ENCODE measurements at places on chromosomes 16 and 17.

DNA sequence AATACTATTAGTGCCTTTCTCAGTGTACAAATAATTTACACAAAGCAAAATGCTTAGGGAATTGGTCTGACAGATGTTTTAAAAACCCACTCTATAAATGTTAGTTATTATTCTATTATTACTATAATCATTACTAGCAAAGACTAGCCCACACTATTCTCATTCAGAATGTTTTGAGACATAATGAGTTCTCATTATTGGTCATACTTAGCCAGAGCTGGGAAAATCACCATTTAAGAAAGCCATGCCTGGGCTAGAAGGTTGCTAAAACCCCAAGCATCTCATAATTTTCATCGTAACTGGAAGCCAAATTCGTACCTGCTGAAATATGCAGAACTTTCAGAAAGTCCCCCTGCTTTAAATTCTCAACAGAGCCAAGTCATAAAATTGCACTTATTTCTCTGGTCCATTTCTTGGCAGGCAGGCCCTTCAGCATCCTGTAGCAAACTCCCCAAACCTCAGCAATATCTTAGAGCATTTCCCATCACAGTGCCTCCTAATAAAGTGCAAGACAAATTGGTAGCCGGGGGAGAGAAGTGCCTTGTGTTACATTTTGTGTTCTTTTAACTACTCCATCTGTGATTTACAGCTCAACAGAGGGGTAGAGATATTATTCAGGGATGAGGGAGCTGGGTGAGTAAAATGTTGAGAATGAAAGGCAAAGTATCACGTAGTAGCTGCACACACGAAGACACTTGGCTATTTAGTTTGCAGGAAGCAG, 79.8 kb upstream of the ADAMTS18 start:
- DNase-seq, result no peak

DNA sequence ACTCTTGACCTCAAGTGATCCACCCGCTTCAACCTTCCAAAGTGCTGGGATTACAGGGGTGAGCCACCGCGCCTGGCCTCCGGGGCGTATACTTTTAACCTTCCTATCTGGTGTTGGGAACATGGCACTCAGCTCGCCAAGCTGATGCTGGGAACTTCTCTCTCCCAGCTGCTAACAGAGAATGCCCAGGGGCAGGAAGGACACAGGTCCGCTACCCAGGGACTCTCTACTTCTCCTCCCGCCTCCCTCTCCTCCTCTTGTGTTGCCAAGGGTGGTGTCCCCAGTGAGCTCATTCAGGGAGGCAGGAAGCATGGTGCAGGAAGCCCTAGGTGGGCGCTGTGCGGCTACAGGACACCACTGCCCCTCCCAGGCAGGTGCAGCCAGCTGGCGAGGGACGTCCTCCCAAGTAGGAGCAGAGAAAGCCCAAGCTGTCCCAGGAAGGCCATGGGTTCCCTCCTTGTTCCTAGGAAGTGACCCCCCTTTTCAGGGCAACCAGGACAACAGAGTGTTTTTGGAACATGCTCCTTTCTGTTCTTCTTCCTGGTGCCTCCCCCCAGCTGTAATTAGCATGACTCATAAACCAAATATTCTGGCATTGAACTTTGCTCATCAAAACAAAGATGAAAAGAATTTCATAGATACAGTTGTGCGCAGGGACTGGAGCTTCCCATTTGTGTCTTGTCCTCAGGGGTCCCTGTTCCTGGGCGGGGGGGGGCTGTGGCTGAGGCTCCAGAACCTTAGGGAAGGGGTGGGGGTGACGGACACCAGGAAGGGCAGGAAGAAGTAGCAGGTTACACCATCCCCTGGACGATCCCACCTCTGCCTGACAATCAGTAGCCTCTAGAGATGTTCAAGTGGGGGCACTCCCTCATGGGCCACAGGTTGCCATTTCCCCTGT, 2.7 kb downstream of the C1QTNF1 start:
- peak; percentile 42 for DNase-seq

DNA sequence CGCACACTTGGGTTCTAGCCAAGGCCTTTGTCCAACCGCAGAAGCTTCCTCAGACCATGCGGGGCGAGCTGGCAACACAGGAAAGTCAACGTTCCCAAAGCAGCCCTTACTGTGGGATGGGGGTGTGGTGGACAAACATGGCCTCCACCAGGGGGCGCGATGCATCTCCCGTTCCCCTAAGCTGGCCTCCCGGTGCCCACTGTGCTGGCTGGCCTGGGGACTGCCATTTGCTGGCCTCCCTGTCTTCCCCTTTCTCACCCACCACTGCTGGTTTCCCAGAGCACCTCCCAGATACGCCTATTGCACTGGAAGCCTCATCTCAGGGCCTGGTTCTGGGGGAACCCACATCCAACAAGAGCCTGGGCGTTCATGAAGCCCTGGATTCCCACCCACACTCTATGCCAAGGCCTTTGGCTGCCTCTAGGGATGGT, 145.3 kb downstream of the IRF8 start:
- peak; percentile 64 for DNase-seq

GRCh38 chr17:38705803-38706504, 881 bp downstream of the MLLT6 start:
- peak; percentile 88 for DNase-seq

- no peak for DNase-seq
These were observed 44.6 kb upstream of the ZNF750 start for GRCh38 chr17:82884341-82884969.

- DNase-seq, result no peak
These were observed 4.0 kb downstream of the MYH3 start for GRCh38 chr17:10652984-10653659.

DNA sequence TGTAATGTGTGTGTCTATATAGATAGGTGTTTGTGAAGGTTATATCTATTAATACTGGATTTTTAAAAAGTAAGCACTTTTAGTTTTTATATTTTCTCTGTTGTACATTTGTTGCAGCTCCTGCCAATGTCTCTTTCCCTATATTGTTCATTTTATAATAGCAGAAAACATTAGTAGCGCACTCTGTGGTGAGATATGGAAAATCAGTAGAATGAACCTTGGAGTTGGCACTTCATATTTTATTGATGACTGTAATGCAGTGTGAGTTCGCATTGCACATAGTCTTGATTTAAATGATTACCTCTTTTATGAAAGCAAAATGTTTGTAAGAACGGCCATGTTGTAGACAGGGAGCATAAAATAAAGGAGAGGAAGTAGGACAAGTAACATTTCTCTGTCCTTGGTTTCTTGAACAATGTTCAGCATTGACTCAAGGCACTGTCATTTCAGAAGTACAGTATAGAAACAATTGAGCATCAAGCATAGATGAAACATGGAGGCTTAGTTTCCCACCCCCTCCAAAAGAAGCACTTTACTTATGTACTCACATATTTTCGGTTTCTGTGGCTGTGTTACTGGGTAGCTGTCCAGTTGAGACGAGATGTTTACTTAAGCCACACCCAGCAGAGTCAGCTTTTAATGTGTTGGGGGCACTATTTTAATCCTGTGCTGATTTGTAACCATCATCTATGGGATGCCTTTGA, 74.0 kb downstream of the TANC2 start:
- no peak for DNase-seq

DNA sequence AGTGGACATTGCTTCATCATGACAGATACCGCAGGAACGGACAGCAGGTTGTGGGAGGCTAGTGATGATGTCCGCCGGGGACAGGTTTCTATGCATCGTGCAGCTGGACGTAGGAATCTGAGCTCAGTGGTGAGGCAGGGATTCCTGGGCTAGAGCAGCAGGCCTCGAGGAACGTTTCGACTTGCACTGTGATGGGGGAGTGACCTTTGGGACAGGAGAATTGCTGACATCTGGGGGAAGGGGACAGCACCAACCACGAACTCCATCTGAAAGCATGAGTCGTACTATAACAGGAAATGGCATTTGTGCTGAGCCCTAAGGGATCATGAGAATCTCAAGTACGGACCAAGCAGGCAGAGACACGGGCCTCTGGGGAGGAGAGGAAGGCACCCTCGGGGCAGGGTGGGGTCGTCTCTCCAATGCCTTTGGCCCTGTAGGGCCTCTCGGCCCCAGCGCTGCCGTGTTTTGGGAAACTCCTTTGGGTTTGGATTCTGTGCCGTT, 65.8 kb upstream of the ENDOV start:
- no peak for DNase-seq

GRCh38 chr16:1766701-1767100, 4.6 kb downstream of the NME3 start:
- no peak for DNase-seq

DNA sequence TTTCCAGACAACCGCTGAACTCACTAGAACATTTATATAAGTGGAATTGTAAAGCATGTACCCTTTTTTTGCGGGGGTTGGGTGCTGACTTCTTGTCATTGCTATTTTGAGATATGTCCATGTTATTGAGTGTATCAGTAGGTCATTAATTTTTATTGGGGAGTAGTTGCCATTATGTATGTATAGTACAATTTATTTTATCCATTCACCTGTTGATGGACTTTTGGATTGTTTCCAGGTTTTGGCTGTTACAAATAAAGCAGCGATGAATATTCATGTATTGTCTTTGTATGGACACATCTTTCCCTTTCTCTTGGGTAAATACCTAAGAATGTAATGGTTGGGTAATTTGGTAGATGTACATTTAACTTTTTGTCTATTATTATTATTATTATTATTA, 12.7 kb downstream of the NFATC3 start:
- no peak for DNase-seq

- no peak for DNase-seq
These were observed 90.7 kb upstream of the CREBBP start for GRCh38 chr16:3971261-3971660.

DNA sequence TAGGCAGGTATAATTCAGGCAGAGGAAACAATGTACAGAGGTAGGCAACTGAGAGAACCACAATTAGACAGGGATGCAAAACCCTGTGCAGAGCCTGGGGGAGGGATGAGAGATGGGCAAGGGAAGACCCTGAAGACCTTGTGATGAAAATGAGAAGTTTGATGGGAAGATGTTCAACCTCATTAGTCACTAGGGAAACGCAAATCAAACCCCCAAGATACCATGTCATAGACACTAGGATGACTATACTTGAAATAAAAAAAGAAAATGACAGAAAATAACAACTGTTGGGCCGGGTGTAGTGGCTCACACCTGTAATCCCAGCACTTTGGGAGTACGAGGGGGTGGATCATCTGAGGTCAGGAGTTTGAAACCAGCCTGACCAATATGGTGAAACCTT, 813.1 kb downstream of the CDH11 start:
- DNase-seq, result no peak

DNA sequence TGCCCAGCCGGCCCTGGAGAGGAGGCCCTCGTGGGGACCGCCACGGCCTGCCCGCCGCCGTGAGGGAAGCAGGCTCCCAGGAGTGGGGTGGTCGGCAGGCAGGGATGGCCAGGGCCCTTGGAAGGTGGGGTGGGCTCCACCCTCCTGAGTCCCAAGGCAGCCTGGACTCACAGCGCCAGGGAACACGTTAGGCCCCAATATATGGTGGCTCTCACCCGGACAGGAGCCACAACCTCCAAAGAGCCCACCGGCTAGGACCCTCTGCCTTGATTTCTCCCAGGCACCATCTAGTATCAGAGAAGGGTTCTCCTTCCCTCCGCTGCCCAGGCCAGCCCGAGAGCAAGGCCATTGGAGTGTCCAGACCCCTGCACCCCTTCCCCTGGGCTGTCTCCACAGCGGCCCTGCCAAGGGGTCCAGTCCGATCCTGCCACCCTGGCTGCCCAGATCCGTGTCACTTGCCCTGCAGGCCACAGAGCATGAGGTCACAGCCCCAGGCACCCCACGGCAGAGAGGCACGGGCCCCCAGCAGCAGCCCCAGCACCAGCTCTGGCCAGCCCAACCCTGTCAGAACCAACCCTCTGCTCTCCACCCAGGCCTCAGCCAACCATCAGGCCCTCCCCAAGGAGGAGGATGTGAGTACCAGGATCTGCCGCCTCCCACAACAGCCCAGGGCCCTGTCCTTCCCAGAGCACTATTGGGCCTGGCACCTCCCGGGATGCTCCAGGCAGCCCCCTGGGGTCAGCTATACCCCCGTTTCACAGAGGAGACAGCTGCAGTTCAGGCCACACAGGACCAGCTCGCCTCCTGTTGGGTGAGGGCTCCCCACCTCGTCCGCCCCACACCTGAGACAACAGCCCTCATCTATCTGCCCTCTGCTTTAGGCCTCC, 1.1 kb upstream of the AXIN1 start:
- DNase-seq, result no peak

GRCh38 chr17:3927628-3928340, 11.5 kb upstream of the P2RX1 start:
- DNase-seq, result no peak

- DNase-seq, result no peak
These were observed 1722.7 kb downstream of the TP53TG3F start for GRCh38 chr16:35182043-35182677.

Data from D341Med (cell line).